ENCODE measurements at places on chromosomes 13 and 19.
A peak's percentile ranks its signal among the peaks of the same experiment; 100 is the strongest.

DNA sequence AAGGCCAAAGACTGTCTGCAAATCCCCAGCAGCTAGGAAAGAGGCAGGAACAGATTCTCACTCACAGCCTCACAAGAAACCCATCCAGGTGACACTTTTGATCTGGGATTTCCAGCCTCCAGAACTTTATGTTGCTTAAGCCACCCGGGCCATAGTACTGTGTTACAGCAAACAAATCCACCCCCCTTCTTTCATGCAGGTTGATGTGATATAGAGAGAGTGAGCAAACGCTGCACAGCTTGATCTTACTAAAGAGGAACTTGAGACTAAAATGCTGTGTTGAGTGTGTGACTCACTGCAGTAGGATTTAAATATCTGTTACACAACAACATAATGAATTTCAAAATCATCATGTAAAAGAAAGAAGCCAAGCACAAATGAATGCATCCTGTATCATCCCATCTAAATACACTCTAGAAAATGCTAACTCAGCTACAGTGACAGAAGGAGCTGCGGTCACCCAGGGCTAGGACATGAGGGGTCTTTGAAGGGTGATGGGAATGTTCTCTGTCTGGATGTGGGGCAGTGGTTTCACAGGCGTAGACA, 32.2 kb downstream of the RCBTB2 start:
- DNase-seq = peak; percentile 64

DNA sequence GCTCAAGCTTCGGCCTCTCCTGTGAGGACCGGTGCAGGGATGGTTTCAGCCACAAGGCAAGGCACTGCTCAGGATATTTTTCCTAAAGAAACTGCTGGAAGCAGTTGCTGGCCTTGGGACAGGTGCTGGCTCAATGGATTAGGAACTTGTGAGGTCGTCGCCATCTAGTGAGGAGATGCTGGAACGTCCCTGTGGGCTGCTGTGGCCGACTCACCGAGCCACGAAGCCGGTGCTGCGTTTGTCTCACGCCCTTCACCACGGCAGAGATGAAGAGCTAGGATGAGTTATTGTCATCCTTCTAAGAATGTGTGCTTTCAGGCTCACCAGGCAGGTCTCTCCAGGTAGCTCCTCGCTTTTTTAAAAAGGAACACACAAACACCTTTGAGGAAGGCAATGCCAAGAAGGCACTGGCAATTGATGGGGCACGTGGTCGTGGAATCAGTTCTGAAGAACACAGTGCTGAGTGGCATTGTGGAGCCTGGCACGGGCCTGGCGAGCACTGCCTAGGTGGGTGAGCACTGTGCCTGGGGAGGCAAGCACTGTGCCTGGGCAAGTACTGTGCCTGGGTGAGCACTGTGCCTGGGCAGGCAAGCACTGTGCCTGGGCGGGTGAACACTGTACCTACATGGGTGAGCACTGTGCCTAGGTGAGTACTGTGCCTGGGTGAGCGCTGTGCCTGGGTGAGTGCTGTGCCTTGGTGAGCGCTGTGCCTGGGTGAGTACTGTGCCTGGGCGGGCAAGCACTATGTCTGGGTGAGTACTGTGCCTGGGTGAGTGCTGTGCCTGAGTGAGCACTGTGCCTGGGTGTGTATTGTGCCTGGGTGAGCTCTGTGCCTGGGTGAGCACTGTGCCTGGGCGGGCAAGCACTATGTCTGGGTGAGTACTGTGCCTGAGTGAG, 140.4 kb downstream of the TEX29 start:
- DNase-seq = peak; percentile 68

GRCh38 chr13:67620665-67621064, 390.5 kb upstream of the PCDH9 start:
- DNase-seq = no peak

GRCh38 chr19:55253842-55254624, 4.8 kb downstream of the PPP6R1 start:
- DNase-seq = no peak

DNA sequence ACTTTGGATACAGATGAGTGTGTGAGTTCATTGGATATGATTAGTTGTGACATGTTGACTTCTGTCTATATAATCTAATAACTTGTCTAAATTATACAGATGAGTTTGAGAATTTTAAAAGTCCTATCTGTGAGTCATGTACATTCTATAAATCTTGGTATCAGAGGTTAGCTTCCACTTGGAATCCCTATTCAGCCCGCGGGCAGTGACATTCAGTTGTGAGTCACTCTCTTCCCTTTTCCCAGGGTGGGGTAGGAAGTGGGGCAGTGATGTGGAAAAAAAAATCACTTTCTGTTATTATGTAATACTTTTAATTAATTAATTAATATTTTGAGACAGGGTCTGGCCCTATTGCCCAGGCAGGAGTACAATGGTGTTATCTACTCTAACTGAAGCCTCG, 33.0 kb upstream of the ZNF808 start:
- DNase-seq = no peak

DNA sequence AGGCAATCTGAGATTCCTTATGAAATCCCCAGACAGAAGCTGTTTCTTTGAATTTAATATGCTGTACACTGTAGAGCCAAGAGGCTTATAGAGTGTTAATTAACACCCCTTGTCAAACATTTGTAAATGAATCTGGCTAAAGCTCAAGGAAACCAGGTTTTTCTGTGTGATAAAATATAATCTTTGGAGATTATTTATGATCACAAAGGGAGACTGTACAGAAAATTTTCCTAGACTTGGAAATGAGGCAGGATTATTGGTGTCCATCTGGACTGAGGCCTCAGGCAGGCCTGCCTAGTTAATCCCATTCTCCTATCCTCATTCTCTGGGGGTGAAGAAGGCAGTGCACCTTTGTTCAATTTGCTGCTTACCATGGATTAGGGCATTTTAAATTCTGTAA, 17.8 kb downstream of the KL start:
- no peak for DNase-seq

GRCh38 chr13:23443878-23444277, 10.4 kb upstream of the SACS start:
- DNase-seq = no peak

DNA sequence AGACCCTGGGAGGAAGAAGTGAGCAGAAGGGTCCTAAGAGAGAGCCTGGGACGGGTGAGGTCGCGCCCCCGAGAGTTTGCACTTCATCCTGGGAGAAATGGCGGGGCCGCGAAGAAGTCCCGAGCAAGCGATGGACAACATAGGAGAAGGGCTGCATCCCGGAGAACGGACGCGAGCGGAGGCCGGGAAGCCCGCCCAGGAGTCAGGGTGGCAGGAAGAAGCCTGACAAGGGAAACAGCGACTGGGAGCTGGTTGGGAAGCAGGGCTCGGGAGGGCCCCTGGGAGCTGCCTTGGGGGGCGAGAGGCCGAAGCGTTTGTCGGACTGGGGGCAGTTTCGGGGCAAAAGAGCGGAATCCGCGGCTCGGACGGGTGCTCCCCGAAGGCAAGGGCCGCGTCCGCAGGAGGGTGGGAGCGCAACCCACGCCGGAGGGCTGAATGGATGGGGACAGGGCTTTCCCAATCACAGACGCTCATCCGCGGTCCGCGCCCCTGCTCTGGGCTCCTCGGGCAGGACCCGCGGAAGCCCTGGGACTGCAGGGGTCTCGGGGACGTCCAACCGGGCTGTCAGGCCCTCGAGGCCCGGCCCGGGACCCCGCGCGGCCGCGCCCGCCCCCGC, 469 bp downstream of the ABHD17A start:
- DNase-seq = no peak

- peak; percentile 71 for DNase-seq
Measured at GRCh38 chr19:3046698-3047495, 15.4 kb downstream of the TLE5 start.

GRCh38 chr13:28744091-28744536, 25.3 kb upstream of the SLC46A3 start:
- no peak for DNase-seq

DNA sequence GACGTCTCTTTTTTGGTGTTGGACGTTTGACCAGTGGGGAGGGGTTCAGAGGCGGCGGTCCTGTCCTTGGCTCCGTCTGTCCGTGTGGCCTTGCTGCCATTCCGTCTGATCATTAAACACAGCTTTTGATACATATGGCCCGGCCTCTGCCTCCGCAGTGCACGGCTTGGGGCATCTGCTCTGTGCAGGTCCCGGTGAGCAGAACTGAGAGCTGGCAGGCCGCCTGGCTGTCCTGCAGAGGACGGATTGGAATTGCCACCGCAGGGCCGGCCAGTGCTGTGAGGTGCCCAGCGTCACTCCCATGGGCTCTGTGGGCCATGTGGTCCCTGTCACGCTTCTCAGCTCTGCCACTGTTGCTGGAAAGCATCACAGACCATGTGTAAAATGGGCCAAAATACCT, 5.4 kb upstream of the TMPRSS9 start:
- DNase-seq = no peak

DNA sequence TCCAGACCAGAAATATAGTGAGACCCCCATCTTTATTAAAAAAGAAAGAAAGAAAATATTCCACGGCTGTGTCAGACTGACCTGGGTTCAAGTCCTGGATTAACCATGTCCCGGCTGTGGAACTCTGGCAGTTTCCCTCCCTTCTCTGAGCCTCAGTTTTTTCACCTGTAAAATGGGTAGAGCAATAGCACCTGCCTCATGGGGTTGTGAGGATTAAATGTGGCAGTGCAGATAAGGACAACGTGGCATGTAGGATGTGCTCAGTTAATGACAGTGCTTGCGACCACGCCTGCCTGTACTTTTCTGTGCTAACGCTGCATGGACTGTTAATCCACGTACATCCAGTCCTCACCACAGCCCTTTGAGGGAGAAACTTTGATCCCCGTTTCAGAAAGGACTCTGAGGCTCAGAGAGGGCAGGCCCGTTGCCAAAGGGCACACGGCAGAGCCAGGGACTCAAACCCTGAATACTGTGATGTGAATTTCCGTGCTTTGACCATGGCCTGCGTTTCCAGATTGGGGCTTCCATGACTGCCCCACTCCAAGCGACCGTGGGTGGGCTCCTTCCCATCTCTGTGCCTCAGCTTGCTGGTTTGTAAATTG, 16.1 kb downstream of the SBK2 start:
- DNase-seq = no peak

DNA sequence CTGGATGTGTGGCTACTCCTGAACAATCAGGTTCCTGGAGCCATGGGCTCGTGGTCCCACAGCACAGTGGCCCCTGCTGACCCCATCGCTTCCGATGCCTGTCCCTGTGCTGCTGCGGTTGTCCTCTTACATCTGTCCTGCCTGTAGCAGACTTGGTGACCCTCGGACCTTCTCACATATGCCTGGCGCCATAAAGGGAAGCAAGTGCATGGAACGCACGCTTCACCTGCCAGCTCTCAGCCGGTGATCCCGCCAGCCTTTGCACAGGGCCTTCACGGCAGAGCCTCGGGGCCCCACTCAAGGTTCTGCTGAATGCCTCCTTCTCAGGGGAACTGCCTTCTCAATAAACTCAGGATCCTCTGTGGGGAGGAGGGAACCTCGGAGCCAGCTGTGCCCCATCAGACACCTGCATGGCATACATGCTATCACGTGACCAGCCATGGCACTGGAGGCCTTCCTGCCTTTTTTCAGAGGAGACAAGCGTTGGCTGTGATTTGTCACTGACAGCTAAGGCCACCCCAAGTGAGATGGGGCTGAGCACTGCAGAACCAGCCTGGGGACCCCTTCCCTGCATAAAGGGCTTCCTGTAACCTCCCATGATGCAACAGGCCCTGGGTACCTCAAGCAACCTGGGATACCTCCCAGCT, 24.3 kb downstream of the PEPD start:
- DNase-seq = no peak

DNA sequence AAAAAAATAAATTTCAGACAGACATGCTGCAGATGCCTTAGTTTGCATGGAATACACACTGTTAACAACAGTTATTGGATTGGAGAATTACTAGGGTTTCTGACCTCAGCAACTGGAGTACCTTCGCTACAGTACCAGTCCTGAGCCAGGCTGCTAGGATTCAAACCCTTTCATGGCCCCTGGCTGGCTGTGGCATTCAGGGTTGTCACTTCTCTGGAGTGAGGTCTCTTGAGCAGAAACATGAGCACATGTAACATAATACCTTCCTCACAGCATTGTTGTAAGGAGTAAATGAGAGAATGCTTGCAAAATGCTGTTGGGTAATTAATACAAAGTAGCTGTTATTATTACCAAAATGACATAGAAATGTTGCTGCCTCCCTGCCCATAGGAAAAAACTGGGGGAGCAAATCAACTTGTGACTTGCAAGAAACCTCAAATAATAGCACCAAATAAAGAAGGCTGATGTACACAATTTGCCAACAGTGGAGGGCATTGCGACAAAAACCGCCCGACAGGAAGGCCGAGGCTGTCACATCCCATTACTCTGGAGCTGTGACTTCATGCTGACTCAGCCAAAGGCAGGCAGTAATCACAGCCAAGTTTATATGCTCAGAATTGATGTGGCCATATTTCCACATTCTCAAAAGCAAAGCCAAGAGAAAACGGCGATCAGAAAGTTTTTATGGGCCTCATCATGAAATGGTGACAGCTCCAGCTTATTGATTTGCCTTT, 100.4 kb downstream of the RFC3 start:
- DNase-seq = no peak

DNA sequence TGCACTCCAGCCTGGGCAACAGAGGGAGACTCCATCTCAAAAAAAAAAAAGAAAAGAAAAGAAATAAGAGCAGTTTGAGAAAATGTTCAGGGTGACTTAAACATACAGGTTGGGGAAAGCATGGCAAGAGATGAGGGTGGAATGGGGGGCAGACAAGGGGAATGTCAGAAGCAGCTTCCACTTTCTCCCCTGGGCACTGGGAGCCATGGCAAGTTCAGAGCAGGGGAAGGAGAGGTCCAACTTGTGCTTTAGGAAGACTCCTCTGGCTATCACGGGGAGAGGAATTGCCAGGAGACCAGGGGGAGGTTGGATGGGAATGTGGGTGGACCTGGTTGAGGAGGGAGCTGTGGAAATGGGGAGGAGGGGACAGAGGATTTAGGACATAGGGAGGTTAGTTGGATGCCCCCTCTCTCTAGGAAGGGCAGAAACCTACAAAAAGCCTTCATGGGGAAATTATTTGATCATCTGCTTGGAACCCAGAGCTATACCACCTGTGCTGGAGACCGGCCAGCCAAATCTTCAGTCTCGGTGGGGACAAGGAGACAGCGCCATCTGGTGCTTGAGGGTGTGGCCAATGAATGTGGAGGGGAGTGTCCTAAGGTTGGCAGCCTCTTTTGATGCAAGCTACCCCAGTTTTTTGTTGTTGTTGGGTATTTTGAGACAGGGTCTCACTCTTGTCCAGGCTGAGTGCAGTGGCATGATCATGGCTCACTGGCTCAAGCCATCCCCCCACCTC, 7.3 kb upstream of the STRN4 start:
- peak; percentile 53 for DNase-seq

DNA sequence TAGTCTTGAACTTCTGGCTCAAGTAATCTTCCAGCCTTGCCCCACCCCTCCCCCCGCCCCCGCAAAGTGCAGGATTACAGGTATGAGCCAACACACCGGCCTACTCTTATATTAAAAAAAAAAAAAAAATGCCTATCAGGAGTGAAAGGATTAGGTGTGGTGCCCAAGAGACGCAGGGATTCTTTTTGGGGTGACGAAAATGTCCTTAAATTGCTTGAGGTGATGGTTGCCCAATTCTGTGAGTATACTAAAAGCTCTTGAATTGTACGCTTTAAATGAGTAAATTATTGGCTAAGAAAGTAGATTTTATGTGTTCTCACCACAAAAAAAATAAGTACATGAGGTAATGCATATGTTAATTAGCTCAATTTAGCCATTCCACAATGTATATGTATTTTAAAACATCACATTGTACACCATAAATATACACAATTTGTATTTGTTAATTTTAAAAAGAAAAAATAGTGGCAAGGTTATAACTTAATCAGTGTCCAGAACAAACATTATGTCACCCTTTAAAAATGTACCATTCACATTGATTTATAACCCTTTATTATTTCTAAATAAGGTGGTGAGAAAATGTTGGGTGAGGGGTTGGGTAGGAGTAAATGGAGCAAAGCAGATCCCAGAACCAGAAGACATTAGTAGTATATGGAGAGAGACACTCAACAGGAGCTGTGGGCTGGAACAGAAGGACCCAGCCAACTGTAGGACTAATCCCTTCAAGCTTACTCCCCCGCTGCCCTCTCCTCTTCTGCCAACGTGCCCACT, 3.9 kb downstream of the IGSF23 start:
- DNase-seq = no peak
